ENCODE measurements at places on chromosomes 4 and X.

- no peak for DNase-seq
These were observed 19.3 kb upstream of the UBA1 start for GRCh38 chrX:47174376-47174775.

GRCh38 chr4:107736037-107736436, 16.0 kb upstream of the PAPSS1 start:
- DNase-seq, result no peak

DNA sequence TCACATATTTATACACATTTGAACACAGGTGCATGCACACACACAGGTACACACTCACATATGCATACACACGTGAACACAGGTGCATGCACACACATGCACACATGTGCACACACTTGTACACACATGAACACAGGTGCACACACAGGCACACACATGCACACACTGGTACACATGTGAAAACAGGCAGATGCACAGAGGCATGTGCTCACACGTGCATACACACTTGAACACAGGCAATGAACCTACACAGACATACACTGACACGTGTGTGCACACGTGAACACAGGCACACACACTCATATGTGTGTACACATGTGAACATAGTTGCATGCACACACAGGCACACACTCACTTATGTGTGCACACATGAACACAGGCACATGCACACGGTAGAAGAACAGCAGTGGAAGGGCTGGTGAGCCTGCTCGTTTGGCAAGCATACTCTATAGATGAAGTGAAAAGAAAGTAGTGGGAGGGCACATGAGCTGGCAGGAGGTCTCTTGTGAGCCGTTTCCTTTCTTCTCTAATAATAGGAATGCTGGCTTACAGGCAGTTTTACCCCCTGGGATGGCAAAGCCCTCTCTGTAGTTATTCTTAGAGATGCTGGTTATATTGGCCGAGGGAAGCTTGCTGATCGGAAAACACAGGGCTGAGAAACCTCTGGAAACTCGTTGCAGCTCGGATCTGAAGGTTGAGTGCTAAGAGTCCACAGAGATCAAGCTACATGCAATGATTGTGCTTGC, 279.6 kb upstream of the CLNK start:
- no peak for DNase-seq

DNA sequence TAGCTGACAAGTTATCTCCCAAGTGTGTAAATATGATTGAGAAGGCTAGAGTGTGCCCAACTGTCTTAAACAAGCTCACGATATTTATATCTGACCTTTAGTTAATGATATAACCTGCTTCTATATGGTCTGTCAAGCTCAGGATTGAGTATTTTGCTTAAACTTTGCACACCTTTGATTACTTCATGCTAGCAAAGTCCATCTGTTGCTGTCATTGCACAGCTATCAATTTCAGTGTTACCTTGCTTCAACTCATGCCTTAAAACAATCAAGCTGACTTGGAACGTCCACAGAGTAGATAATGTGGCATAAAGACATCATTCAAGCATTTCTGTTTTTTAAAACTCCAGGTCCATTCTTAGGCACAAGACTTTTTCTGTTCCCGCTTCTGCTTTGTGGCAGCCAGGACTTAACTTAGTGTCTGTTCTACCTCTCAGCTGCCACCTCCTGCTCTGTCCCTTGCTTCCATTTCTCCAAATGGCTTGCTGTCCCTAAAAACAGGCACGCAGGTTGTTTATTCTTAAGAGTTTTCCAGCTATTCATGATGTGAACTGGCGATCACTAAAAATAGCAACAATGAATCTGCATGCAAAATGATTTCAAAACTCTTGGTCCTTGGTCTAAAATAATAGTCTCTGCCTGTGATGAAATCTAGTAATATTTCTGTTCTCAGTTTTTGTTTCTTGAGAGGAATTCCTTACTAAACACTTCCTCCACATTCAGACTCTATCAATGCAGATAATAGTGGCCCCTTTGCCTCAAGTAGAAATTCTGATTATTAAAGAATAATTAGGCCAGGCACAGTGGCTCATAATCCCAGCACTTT, 16.3 kb upstream of the NEIL3 start:
- DNase-seq, result no peak

All from EH (cell line).